ENCODE measurements at places on chromosomes 16 and 17.

- no peak for DNase-seq
These were observed 24.4 kb downstream of the RBL2 start for GRCh38 chr16:53458635-53459034.

GRCh38 chr17:64115043-64115698, 14.8 kb downstream of the ERN1 start:
- DNase-seq = no peak

- DNase-seq = no peak
These were observed 12.2 kb downstream of the MPP3 start for GRCh38 chr17:43820759-43821158.

- DNase-seq = no peak
These were observed 7.1 kb upstream of the ORAI3 start for GRCh38 chr16:30941600-30942425.

- DNase-seq = no peak
These were observed 7.3 kb downstream of the ABI3 start for GRCh38 chr17:49217651-49218413.

DNA sequence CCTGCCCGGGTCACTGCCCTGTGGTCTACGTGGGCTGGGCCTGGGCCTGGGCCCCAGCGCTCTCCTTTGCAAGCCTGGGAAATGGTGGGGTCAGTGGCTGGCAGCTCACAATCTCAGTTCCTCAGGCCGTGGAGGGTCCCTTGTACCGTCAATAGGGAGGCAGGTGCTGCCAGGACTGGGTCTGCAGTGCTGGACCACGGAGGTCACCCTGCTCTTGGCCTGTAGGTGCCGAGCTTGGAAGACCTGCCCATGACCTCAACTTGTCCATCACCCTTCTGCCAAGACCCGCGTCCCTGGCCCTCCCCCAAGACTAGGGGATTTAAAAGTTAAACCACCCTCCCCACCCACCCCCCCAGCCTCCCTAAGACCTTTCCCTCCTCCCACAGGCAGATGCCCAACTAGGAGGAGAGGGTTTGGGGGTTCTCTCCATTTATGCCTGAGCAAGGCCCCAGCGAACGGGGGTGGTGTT, 2.5 kb downstream of the TBX2 start:
- DNase-seq = no peak

- no peak for DNase-seq
These were observed 151.9 kb downstream of the MSI2 start for GRCh38 chr17:57408071-57408811.

DNA sequence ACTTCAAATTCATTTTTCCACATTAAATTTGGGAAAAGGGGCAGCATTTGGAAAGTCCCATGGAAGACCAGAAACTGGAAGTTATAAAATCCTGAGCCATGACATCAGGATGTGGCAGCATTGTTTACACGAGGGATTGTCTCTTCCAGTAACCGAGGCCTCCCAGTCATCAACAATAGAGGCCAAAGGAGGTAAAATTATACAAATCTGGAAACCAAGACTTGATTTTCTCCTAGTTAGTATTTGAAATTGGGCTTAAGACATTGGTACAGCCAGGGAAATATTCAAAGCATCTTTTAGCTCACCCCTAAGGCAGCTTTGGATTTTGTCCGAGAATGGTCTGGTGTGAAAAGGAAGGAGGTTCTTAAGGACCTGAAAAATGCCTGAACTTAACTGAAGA, 251.6 kb upstream of the FOXF1 start:
- no peak for DNase-seq

DNA sequence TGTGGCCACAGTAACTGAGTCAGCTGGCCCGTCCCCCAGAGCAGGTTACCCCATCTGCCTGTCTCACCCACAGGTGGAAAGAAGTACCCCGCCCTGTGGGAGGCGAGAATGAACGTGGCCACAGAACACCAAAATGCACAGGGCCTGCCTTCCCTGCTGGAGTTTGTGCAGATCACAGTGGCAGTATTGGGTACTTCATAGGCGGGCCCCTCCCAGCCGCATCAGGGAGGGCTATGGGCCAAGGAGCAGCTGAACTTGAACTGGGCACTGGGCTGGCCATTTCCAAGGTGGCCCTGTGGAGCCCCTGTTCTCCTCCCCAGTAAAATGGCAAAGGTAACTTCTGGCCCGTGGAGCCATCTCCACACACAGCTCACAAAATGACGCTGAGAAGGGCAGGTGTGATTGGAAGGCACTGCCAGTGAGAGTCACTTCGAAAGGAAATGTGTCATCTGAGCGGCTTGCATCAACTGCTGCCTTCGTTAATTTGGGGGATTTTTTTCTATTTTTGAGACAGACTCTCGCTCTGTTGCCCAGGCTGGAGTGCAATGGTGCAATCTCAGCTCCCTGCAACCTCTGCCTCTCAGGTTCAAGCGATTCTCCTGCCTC, 162.9 kb downstream of the ENGASE start:
- DNase-seq = no peak

DNA sequence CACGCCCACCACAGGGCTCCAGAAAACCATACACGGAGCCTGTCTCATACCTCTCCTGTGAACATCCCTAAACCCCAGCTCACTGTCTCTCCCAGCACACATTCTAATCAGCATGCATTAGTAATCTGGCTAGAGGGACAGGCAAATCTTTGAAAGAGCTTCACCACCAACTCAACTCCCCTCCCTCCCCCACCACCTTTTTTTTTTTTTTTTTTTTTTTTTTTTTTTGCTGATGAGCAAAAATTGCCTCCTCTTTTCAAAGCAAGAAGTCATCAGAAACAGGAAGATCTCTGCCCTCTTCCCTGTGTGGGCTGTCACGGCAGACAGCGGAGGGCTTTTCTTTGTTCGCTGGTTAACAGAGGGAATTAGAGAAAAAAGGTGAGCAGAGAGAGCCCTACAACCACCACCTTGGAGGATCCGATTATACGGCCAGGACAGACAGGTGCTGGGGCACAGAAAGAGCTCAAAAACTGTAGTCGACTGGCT, 19.9 kb downstream of the GAS7 start:
- no peak for DNase-seq

DNA sequence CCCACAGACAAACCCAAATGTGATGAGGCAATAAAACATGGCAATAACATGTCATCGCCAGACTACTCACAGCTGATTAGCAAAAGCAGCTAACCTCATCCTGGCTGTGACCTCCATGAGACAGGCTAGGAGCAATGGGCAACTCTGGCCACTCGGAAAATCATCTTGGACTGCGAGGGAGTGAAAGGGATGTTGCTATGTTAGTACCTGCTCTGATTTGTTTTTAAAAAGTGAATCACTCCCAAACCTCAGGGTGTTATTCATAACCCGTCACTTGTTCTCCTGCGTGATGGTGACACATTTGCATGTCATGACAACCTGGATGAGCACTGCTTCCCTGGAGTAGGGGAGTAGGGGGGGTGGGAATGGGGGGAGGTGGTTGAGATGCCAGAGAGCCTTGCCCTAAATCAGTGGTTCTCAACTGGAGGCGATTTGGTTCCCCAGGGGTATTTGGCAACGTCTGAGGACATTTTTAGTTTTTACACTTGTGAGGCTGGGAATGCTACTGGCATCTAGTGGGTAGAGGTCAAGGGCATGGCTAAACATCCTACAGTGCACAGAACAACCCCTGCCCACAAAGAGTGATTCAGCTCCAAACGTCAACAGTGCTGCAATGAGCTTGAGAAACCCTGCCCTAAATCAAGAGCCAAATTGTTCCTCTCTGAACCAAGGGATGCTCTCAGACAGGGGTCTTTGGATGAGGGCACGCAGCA, 241.7 kb downstream of the SOX9 start:
- DNase-seq = peak; percentile 72

DNA sequence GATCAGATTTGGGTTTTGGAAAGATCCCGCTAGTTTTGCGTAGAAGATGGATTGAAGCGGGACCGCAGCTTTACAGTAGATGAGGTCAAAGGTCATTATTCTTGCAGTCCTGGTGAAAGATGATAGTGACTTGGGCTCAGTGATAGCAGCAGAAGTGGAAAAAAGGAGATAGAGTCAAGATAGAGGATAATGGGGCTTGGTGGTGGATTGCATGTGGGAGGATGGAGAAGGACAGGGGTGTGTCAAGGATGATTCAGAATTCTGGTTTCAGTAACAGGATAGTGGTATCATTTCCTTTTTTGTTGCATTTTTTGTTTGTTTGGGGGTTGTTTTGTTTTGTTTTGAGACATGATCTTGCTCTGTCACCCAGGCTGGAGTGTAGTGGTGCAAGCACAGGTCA, 28.7 kb downstream of the CHD9NB start:
- no peak for DNase-seq

DNA sequence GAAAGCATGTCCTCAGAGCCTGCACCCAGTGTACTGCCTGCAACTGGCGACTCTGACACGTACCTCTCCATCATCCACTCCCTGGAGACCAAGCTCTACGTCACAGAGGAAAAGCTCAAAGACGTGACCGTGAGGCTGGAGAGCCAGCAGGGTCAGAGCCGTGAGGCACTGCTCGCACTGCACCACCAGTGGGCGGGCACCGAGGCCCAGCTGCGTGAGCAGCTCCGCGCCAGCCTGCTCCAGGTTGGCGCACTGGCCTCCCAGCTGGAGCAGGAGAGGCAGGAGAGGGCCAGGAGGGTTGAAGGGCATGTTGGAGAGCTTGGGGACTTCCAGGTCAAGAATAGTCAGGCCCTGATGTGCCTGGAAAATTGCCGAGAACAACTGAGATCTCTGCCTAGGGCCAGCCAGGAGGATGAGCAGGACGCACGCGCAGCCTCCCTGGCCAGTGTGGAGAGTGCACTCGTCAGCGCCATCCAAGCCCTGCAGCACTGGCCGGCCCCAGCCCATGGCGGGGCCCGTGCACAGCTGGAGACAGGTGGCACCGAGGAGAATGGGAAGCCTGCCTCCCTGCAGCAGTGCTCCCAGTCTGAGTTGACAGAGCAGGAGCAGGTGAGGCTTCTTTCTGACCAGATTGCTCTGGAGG, 40.3 kb downstream of the PLD6 start:
- DNase-seq = no peak

DNA sequence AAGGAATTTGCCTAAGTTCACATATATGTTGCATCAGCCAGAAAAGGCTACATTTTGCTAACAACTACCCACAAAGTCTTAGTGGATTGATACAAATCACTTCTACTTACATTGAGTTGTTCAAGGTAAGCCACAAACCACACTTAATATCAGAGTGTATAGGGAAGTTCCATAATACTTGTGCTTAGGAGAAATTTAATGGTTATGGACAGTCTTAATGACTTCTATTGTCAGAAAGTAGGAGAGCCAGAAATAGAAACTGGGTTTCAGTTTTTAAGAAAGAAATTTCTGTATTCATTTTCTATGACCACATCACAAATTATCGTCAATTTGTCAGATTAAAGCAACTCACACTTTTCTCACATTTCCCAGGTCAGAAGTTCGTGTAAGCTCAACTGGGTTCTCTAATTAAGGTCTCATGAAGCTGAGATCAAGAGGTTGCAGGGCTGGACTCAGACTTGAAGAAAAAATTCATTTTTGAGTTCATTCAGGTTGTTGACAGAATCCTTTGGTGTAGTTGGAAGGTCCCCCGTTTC, 695.7 kb downstream of the CDH11 start:
- DNase-seq = no peak

DNA sequence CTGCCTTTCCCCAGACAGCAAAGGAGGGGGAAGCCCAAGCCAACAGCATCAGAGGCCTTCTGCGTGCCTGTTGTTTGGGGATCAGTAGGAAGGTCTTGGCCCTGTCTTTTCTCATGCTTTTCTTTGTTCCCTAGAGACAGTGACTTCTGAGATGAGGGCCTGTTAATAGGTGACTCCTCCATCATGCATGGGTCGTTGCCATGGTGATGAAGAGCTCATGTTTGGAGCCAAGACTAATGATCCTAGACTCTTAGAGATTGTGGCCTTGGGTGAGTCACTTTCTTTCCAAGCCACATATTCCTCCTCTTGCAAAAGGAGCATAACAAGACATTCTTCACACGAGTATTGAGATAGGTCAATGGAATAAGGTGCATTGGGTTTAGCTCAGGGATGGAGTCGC, 201.1 kb upstream of the ASIC2 start:
- DNase-seq = no peak

- no peak for DNase-seq
These were observed 255.7 kb downstream of the RBFOX3 start for GRCh38 chr17:79355165-79355564.

DNA sequence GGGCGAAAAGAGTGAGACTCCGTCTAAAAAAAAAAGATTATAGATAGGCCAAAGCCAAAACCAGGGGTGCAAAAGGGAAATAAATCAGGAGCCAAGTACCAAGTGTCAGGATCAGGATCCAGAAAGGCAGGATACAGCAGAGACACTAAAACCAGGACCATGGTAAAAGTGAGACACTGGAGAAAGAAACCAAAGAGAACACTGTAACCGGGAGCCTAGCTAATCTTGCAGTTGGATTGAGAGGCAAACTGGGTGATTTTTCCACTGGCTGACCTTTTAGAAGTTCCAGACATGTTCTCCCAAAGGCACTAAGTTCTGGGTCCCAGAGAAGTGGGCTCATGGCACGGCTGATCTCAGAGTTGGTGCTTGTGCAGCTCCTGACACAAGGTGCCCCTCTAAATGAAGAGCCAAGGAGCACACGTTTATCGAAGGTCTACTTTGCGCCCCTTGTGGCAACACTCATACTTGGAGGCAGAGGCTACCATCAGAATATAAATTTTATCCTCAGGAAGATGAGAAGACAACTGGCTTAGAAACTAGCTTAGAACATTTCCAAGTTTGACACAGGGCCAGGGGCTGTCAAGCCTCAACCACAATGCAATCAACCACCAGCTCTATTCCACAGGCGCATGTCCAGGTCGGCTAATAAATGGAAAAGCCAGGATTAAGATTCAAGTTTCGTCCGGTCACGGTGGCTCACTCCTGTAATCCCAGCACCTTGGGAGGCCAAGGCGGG, 27.5 kb upstream of the HELZ start:
- DNase-seq = no peak

GRCh38 chr16:86876499-86876898, 298.1 kb downstream of the FOXL1 start:
- DNase-seq = no peak

GRCh38 chr17:48571024-48571818, 6.9 kb downstream of the HOXB4 start:
- no peak for DNase-seq

- DNase-seq = no peak
These were observed 12.2 kb upstream of the ROGDI start for GRCh38 chr16:4814542-4815173.

DNA sequence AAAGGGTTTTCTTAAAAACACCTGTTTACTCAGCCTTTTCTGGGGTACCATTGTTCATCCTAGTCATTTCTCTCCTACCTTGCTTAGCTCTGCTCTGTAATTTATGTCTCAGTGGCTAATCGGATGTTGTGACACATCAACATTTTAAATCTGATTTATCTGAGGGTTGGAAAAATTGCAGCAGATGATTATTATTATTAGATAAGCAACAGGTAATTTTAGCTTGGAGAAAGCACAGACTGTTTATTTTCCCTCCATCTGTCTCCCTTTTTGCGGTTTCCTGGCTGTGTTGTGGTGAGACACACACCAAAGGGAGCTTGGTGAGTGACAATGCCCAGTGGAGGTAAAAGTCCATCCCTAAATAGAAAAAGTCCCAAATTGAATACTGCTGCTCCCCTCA, 389.9 kb downstream of the UTP18 start:
- DNase-seq = no peak

DNA sequence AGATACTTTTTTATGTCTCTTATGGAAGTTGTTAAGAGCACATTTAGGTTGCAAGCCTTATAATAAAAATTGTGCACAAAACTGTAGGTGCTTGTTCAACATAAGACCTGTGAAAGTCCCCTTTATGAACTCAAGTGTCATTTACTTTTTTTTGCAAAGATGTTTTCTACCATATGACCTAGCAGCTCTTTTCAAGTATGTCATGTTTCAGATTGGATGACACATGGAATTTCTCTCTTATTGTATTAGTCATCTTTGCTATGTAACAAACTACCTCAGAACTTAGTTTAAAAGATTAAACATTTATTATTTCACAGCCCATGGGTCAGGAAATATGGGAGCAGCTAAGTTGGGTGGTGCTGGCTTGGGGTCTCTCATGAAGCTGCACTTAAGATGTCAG, 57.9 kb downstream of the PHKB start:
- no peak for DNase-seq
